RKO (cell line): ENCODE measurements at places on chromosomes 3 and 15.
A peak's percentile ranks its signal among the peaks of the same experiment; 100 is the strongest.

DNA sequence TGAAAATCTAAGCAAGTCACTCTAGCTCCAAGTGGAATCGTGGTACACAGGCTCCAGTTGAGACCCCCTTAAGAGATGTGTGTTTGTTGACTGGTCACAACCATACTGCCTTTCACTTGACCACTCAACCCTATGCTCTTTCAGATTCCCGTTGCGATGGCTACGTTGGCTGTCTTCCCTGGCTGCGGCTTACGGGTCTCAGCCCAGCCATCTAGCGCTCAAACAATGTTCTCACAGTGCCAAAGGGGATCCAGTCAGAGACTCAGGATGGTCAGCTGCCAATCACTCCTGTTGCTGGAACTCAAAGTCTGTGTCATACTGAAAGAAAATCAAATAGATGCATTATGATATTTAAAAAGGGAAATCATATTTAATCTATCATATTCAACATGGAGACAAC, 237.6 kb downstream of the ITPR1 start:
- no peak for DNase-seq

- no peak for DNase-seq
Observed at GRCh38 chr3:53242642-53243041, 13.2 kb downstream of the TKT start.

- DNase-seq = no peak
Observed at GRCh38 chr3:155350571-155350970, 57.1 kb upstream of the STRIT1 start.

- DNase-seq = no peak
Observed at GRCh38 chr15:91072161-91072560, 27.9 kb upstream of the SV2B start.

DNA sequence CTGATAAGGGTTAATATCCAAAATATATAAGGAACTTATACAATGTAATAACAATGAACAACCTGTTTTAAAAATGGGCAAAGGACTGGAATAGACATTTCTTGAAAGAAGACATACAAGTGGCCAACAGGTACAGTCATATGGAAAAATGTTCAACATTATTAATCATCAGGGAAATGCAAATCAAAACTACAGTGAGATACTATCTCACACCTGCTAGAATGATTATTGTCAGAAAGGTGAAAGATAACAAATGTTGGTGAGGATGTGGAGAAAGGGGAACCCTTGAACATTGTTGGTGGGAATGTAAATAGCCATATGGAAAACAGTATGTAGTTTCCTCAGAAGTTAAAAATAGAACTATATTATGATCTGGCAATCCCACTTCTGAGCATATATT, 20.4 kb downstream of the GOLM2 start:
- no peak for DNase-seq

DNA sequence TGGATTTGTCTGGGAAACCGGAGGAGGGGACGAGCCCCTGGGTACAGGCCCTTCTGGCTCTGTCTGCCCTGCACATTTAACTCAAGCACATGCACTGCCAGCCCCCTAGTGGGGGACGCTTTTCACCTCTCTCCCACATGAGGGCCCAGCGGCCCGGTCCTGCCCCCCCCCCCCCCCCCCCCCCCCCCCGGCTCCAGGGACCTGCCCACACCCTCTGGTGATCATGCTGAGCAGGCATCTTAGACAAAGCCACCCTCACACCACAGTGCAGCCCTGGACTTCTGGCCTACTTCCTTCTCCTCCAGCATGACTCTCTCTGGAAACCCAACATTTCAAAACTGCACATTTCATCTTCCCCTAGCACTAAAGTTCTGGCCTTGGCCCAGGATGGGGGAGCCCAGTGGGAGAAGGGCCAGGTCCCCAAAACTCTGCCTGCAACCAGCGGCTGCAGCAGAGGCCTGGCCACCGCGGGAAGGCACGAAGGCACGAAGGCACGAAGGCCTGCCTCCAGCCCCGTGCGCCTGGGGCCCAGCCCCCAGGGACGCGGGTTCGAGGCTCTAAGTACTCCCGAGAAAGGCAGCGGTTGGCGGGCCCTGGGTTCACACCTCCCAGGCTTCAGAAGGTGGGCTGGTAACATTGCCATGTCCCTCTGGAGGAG, 14.1 kb downstream of the KLF15 start:
- DNase-seq = peak; percentile 23

DNA sequence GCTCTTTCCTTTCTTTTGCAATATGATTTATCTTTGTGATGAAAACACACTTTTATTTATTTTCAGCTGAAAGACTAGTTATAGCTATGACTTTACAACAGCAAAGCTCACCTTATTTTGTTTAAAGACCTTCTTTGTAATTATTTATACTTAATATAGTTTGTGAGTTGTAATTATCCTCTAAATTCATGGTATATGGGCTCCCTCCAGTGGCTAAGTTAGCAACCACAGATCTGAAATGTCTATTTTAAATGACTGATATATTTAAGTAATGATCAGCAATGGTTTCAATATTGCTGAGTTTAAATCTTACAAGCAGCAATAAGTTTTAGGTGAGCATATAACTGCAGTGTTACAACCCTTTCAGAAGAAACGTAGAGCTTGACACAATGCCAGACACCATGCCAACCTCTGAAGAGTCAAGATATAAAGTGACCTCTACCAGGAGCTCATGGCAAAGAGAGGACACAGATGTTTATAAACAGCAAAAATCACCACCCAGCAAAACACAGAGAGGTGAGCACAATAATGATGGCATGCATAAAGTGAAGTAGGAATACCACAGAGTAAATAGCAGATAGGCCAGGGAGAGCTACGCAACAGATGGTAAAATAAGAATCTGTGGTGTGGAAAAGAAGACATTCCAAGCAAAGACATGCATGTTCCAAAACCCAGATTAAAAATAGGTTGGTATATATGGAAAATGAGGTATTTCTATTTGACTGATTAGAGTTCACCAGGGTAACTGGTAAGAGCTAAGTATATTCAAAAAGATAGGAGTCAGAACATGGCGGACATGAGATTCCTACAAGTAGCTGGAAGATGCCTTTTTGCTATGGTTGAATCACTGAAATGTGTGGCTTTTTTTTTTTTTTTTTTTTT, 143.7 kb upstream of the ZNF385D start:
- peak; percentile 30 for DNase-seq

- peak; percentile 55 for DNase-seq
Observed at GRCh38 chr3:132038198-132038825, 3.5 kb upstream of the CPNE4 start.

- DNase-seq = no peak
Observed at GRCh38 chr3:9205345-9206143, 43.9 kb downstream of the SRGAP3 start.

DNA sequence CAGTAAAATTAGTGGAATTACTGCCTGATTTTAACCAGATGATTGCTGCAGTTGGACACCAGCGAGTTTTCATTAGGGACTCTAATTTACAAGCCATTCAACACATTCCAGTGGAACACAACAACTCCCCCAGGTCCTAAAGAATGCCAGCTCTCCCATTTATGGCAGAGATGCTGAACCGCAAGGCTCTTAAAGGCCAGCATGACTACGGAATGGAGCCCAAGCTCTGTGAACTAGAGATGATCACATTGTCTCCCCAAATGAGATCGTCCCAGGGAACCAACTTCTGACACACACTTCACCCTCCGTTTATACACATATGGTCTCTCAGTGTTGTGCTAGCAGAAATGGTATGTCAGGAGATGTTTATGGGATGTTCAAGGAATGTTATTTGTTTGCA, 446.2 kb upstream of the NR2F2 start:
- DNase-seq = no peak

- no peak for DNase-seq
Observed at GRCh38 chr15:90035095-90035839, 34.1 kb downstream of the ZNF710 start.

GRCh38 chr3:6799264-6799915, 61.5 kb upstream of the GRM7 start:
- DNase-seq = peak; percentile 33

- DNase-seq = no peak
Observed at GRCh38 chr3:4755566-4755965, 223.7 kb upstream of the BHLHE40 start.

- DNase-seq = no peak
Observed at GRCh38 chr15:66634540-66634939, 67.5 kb upstream of the SMAD6 start.

GRCh38 chr3:106115557-106115956, 246.7 kb upstream of the CBLB start:
- DNase-seq = no peak

- DNase-seq = peak; percentile 75
Observed at GRCh38 chr3:120198305-120198878, 86.6 kb downstream of the GPR156 start.

DNA sequence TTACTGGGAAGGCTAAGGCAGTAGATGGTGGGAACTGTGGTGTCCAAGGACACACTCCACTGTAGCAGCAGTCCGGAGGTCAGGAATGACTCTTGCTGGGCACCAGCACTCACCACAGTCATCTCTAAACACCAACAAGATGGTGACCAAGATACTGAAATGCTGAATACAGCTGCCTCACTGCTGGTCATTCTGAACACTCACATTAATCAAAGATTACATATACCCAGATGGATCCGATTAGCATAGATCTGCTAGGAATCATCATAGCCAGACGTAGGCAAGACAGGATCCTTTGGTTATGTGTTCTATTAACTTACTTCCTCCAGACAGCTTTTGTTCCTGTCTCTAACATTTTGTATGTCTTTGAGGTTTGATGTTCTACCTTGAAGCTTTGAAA, 134.9 kb upstream of the BFSP2 start:
- DNase-seq = no peak

GRCh38 chr3:119330181-119330580, 36.0 kb downstream of the ARHGAP31 start:
- no peak for DNase-seq

DNA sequence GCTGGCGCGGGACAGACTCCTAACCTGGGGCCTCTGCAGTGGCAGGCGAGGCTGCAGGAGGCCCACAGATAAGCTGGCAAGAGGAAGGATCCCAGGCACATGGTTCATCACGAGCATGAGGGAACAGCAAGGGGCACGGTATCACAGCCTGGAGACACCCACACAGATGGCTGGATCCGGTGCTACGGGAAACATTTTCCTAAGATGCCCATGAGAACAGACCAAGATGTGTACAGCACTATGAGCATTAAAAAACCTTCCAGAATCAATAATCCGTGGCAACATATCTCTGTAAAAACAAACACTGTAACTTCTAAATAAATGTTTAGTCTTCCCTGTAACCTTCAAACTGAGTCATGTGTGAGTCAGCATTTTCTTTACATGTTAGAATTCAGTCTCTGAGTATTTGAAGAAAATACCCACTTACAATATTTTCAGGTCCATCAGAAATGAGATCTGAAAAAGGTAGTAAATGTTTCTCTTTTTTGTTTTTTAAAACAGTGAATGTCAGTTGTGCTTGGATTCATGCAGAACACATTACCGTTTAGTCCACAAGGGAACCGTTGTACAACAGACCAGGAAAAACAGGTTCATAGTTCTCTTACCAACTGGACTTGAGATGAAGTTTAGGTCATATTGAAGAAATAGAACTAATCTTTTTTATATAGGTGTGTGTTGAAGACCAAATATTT, 75.9 kb downstream of the BOC start:
- DNase-seq = peak; percentile 57

- no peak for DNase-seq
Observed at GRCh38 chr15:77993374-77993911, 84.1 kb downstream of the TBC1D2B start.

- DNase-seq = peak; percentile 64
Observed at GRCh38 chr3:72848703-72849081, 447 bp upstream of the SHQ1 start.

- DNase-seq = no peak
Observed at GRCh38 chr3:55588146-55588765, 101.2 kb upstream of the WNT5A start.

GRCh38 chr15:37715101-37715500, 219.3 kb upstream of the TMCO5A start:
- no peak for DNase-seq

DNA sequence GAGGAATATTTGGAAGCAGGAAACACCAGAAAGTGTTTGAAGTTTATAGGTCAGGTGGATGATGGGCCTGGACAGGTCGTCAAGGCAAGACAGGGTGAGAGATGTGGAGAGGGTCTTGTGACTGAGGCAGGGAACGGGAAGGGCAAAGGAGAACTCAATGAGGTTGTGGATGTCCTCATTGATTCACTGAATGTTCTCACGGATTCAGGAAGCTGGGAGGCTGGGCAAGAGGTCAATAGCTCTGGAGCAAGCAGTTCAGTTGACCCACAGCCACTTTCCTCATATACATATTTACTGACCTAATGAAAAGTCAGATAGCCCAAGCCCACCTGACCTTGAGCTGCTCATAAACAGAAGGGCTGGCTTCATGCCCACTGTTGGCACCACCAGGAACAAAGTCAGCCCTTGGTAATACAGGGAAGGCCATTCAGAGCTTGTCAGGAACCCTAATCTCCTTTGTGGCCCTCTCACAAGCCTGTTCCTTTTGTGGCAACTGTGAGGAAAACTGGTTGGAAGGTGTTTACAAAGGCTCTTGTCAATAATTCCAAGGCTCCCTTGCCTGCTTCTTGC, 31.6 kb downstream of the ARRDC4 start:
- DNase-seq = no peak

DNA sequence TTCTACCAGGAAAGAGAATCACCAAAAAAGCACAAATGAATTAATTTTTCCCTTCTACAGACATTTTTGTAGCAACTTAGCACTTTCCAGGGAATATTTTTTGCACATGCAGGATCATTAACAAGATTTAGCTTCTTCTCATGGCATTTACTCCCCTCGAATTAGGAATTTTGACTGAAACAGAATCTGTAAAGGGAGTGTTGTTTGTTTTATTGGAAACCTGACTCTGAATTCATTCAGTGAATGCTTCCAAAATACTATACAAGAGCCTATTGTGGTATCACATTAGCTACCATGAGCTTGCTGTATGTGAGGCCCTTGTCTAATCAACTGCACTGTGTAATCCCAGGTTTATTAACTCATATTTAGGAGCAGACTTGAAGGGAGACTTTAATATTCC, 130.4 kb upstream of the ATP10A start:
- DNase-seq = no peak

DNA sequence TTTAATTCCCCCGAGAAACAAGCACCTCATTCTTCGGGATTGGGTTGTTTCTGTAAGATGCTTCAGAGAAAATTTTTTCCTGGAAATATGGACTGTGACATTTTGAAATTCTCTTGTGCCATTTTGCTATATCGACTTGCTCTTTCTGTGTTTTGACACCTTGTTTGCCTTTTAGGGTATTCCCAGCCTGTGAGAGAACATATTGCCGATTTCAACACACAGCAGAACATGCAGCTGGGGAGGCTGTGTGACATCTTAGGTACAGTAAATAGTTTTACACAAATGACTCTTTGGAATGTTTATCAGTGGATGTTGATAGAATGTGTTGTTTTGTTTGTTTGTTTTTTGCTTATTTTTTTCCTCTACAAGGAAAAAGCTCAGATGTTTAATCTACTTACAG, 130.2 kb downstream of the IQCH start:
- DNase-seq = no peak

DNA sequence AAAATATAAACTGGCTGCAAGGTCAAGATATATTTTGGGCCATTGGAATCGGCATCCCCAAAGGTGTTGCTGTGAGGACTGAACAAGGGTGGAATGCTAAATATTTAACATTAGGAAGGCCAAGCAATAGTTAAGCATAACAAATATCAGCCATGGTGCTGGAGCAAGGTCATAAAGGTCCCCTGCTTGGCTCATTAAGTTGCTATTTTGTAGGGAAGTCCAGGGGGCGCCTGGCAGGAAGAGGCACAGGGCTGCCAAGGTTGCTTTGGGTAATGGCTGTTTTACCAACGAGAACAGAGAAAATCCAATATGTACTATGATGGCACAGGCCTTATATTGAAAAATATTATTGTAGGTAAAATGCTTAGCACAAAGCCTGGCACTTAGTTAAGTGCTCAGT, 62.2 kb downstream of the SLC15A2 start:
- no peak for DNase-seq

- DNase-seq = no peak
Observed at GRCh38 chr3:150107429-150108175, 136.9 kb upstream of the PFN2 start.
